ENCODE measurements at places on chromosomes 12 and 14.

DNA sequence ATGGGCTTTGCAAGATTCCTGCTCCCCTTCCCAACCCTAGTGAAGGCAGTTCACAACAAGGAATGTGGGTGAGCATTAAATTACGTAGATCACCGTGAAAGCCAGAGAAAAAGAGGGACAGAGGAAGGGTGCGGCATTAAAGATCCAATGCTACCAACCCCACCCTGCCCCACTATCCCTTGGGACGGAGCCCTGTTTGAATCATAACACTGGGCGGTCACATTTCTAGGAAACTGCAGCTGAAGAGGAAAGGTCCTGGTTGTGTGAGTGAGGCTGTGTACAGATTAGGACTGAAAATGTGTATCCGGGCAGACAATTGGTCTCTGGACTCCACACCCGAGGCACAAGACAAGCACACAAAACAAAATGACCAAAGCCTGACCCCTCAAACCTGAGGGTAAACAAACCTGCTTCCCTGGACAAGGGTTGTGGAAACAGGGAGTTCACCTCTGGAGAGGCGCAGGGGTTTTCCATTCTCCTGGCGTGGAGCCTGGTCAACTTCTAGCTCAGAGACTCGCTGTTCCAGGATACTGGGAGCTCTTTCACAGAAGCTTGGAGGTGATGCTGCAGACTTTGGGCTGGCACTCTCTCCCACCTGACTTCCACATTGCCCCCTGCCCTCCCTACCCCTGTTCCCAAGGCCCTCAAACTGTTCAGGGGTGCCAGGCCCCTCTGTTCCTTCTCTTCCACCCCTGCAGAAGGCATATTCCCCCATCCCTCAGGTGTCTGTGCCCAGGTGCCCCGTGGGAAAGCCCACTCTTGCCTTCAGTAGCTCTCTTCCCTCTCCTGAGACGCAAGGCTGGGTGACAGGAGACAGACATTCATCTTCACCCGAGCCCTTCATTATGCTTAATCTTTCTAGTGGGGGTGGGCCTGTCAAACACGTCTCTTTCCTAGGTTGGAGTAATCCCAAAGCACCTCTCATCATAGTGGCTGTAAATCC, 16.5 kb downstream of the NINJ2 start:
- no peak for DNase-seq

GRCh38 chr14:59238216-59238615, 49.7 kb downstream of the DAAM1 start:
- no peak for DNase-seq

DNA sequence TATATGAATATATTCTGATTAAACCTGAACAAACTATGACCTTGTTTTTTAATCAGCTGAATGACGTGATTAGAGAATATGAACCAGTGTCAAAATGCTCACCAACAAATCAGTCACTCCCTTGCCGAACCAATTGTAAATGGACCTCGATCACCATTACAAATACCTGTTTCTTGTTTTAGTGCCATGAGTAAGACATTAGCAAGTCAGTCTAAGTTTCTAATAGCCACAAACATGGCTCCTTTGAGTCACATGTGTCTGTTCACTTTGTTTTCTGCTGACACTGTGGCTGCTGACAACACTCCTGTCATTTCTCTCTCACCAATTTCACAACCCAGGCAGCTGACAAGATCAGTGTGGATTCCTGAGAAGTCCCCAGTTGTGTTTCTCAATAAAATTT, 286.2 kb upstream of the MDGA2 start:
- DNase-seq, result no peak

- no peak for DNase-seq
These were observed 3.3 kb downstream of the UBE2N start for GRCh38 chr12:93438266-93439050.

DNA sequence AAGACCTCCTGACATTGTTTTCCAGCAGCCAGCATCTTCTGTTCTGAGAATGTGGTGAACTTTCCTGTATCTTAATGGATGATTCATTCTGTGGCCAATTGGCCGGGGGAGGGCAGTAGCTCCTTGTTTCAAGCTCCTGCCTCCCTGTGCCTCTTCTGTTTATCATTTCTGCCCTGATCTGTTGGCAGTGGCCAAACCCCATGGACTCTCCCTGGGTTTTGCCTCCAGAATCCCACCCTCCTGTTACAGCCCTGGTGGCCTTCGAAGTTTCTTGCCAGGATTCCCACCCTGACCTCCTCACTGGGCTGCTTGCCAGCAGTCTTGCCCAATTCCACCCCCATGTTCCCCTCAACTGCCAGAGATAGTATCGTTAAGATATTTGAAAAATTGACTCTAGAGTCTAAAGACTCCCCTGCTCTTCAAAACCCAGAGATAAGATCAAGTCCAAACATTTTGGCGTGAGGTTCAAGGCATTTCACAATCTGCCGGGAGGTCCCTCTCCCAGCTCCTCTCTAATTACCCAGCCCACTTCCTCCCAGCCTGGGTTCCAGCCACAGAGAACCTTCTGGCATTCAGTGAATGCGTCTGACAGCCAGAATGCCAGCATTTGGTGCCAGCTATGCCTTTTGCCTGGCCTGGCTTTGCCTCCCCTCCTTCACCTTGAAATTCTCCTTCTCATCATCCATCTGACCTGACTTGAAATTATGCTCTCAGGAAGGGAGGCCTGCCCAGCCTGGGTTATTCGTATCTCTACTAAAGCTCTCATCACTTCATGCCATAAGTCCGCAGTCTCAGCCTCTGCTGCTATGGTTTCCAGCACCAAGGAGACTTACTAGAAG, 37.7 kb upstream of the TXNRD1 start:
- peak; percentile 86 for DNase-seq

GRCh38 chr12:17640615-17641014, 449.4 kb downstream of the RERGL start:
- no peak for DNase-seq

- no peak for DNase-seq
These were observed 581.6 kb downstream of the GALC start for GRCh38 chr14:87411370-87411769.

DNA sequence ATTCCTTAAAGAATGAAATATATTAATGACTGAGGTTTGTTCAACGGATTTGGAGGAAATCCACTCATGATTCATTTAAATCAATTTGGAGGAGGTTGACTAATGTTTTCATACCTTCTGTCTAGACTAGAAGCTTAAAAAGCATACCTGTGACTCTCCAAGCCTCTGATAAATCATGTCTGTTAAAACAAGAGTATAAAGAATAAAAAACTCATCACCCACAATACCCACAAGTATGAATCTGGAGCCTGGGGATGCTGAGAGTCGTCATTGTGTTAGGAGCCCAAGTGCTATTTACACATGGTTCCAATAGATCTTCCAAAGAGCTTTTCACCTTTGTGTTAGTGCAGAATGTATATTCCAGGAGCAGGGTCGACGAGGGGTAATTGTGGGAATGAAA, 86.8 kb upstream of the ADAMTS20 start:
- no peak for DNase-seq

DNA sequence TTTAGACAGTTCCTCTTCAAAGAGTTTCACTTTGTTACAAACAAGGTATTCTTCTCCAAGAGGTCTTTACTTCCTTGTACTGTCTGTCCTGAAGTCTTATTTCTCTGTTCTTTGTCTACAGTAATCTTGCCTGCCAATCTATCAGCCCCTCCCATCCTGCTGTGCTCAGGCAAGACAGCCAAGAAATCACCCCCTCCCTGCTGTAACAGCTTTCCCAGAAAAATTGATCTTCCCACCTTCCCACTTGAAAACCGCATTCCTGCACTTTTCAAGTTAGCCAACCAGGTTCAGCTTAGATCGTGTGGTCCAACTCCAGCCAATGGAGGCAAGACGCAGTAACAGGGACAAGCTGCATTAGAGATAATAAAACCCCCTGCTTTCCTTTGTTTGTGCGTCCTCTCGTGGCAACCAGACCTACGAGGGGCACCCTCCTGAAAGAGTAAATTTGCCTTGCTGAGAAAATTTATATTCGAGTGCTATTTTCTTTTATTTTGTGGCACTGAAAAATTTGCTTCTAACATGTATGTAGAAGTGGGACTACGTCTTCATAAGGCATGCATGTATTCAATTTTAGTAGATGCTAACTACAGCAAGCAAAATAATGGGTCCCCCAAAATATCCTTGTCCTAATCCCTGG, 46.5 kb upstream of the ESR2 start:
- no peak for DNase-seq

GRCh38 chr14:22848351-22849164, 12.2 kb downstream of the MMP14 start:
- peak; percentile 97 for DNase-seq

GRCh38 chr12:30329281-30329680, 366.4 kb downstream of the IPO8 start:
- DNase-seq, result no peak

GRCh38 chr12:97960741-97961608, 498.4 kb downstream of the RMST start:
- no peak for DNase-seq

GRCh38 chr12:131015581-131016337, 62.1 kb downstream of the ADGRD1 start:
- no peak for DNase-seq

DNA sequence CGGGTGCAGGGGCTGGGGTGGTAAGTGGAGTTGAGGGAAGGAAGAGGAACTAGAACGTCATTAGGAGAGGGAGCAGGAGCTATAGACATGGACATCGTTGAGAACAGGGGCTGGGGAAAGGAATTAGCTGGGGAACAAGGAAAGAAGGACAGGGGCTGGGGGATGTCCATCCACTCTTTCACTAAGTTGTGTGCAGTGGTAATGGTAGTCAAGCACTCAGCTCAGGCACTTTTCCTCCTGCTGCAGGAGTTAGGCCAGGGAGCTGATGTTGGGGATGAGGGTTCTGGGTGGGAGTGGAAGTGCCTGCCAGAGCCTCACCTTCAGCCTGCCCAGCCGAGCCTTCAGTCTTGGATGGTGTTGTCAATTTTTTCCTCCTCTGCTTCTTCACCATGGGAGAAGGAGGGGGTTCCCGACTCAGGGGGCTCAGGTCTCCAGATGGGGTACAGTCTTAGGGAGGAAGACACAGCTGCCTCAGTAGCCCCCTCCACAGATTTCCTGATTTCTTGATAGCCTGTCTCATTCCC, 9.2 kb downstream of the AGAP2 start:
- no peak for DNase-seq

- DNase-seq, result peak; percentile 83
These were observed 11.6 kb upstream of the CDH24 start for GRCh38 chr14:23068789-23069412.

DNA sequence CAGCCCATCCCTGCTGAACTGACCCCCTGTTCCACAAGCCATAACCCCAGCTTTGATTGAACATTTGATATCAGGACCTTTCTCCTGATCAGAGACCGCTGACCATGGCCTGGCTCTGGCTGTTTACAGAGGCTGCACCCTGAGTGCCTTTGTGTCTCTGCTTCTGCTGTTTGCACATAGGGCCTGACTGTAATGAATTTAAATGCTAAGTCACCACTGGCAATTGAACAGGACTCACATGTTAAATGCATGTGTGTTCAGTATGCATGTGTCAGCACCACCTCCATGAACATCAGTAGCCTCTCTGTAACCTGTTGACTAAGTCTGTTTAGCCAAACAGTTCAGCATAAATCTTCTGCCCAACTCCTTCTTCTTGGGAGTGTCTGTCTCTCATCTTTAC, 690.3 kb downstream of the TMEM121 start:
- DNase-seq, result no peak

GRCh38 chr12:62301080-62301798, 41.0 kb downstream of the USP15 start:
- no peak for DNase-seq

DNA sequence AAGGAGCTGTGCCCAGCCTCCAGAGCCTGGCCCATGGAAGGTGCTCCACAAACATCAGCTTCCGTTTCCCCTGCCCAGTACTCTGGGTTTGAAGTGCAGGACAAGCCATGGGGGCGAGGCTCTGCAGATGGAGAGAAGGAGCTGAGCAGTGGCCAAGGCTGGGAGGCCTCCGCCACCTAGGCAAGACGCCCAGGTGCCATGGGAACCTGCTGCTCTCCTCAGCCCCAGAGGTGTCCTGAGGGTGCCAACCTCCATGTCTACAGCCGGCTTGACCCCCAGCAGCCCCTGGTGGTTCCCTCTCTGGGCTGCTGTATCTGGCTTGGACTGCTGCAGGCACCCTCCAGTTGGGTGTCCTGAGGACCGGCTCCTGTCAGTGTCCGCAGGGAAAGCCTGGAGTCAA, 12.4 kb downstream of the KRT71 start:
- no peak for DNase-seq

DNA sequence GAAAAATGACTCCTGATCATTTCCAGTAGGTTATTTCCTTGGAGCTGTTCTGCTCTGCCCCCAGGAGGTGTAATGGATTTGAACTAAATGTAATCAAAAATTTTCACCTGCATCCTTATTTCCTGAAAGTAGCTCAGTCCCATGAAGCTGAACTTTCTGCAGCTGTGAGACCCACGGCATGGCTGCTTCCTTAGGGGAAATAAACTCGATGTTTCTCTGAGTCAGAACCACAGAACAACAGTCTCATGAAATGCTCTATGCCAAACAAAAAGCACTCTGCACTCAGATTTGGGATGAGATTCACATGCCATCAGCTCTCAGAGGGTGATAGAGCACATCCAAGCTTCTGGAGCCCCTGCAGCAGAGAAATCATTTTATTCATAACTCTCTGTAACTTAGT, 224.1 kb upstream of the PLEKHG7 start:
- no peak for DNase-seq

DNA sequence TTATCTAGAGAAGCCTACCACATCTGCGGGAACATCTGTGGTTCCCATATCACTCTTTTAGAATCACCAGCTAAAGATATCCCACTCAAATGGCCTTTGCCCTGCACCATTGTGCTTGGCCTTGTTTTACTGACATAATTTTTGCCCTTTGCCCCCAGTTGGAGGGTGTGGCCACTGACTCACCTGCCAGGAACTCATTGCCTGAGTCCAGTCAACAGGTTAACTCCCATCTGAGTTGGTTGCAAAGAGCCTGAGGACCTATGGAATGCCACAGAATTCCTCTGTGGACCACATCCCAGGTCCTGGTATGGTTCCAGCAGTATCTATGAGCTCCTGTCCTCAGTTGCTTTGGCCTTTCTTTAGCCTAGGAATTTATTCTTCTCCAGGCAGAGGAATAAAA, 55.7 kb upstream of the PTGR2 start:
- DNase-seq, result peak; percentile 58

GRCh38 chr12:124392667-124393413, 97.9 kb downstream of the RFLNA start:
- peak; percentile 97 for DNase-seq

DNA sequence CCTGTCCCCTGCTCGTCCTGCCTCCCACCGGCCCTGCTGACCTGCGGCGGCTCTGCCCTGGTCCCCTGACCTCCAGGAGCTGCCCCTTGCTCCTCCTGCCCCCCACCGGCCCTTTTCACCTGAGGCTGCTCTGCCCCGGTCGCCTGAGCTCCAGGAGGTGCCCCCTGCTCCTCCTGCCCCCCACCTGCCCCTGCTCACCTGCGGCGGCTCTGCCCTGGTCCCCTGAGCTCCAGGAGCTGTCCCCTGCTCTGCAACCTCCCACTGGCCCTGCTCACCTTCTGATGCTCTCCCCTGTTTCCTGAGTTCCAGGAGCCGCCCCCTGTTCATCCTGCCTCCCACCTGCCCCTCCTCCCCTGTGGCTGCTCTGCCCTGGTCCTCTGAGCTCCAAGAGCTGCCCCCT, 101.3 kb downstream of the TMEM121 start:
- DNase-seq, result no peak
